Ascending aorta (tissue), 2 donors: ENCODE measurements at places on chromosomes 3 and 15.

GRCh38 chr3:31661993-31662670 is 129.4 kb downstream of the STT3B start:
- H3K4me1 ChIP-seq = no peaks in the 10 kb centered on the region
- no peak for DNase-seq

DNA sequence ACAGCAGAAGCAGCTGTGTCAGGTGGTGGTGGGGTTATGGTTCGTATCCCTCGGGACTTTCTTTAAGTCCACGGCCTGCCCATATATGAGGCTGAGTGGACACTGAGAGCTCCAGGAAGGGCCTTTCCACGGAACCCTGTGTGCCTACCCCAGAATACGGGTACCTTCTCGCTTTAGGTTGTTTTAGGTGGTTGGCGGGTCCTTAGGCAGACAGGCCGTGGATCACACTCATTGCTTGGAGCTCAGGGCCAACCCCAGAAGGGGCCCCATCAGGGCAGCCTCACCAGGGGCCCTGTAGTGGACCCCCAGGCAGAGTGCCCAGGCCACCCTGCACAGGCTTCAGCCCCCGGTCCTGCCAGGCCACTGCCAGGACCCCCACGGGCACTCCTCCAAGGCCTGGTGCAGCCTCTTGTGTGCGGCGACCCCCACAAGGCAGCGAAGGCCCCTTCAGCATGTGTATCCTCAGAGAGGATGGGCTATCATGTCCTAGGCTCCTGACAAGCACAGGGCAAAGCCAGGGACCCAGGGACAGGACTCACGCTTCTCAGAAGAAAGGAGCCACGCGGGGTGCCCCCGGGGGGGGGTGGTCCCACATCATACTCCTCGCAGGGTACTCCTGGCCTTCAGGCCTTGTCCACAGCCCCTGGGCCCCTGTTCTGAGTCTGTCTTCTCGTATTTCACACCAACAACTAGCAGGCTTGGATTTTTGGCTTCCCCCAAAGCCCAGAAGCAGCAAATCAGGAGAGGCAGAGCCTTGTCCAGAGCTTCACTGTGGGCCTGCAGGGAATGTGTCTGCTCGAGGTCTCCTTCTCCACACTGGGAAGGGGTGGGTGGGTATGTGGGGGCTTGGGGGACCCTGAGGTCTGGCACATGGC is 93.4 kb downstream of the LRRK1 start:
- no peaks in the 10 kb centered on the region for H3K27me3 ChIP-seq
- H3K4me1 ChIP-seq = peaks cover 2% of the 10 kb centered on the region
- no peak for DNase-seq
- peaks cover 7% of the 10 kb centered on the region for H3K36me3 ChIP-seq

- H3K27ac ChIP-seq = no peak overlapping the region
- H3K27me3 ChIP-seq = no peaks in the 10 kb centered on the region
- H3K4me3 ChIP-seq = no peak overlapping the region
- no peaks in the 10 kb centered on the region for H3K4me1 ChIP-seq
Measured at GRCh38 chr3:121493431-121493830, 52.4 kb downstream of the POLQ start.

DNA sequence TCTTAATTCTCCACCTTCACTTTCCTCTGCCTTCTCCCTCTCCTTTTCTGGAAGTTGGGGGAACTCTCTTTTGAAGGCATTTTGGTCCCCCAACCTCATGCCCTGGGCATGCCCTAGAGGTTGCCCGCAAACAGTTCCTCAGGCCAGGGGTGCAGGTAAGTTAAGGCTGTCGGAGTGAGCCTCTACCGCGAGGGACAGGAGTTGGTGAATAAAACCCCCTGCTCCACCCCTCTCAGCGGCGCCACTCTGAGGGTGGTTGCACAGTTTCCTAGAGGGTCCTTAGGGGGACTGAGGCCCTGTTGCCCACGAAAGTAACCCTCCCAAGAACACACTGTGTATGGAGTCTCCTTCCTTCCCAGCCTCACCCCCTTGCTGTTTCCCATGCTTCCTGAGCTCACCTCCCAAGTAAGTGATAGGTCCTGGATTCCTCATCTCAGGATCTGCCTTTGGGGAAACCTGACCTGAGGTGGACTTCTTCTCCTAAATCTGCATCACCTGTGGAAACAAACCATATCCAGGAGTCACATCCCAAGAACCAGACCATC is 23.1 kb upstream of the THSD4 start:
- DNase-seq = no peak
- peaks cover 4% of the 10 kb centered on the region for H3K4me1 ChIP-seq
- no peaks in the 10 kb centered on the region for H3K36me3 ChIP-seq
- no peak overlapping the region for H3K4me3 ChIP-seq
- no peaks in the 10 kb centered on the region for H3K27me3 ChIP-seq

- no peaks in the 10 kb centered on the region for H3K36me3 ChIP-seq
- H3K27me3 ChIP-seq = no peaks in the 10 kb centered on the region
- DNase-seq = no peak
- no peak overlapping the region for H3K27ac ChIP-seq
Measured at GRCh38 chr15:47542312-47542989, 174.9 kb upstream of the SEMA6D start.

DNA sequence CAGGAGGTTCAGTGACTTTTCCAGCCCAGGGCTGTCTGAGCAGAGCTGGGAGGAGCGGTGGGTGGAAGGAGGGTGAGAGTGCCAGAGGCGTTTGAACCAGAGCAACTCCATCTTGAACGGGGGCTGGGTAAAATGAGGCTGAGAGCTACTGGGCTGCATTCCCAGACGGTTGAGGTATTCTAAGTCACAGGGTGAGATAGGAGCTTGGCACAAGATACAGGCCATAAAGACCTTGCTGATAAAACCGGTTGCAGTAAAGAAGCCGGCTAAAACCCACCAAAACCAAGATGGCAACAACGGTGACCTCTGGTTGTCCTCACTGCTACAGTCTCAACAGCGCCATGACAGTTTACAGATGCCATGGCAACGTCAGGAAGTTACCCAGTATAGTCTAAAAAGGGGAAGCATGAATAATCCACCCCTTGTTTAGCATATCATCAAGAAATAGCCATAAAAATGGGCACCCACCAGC is 60.2 kb downstream of the ABTB1 start:
- peaks cover 52% of the 10 kb centered on the region for H3K4me1 ChIP-seq
- no peaks in the 10 kb centered on the region for H3K36me3 ChIP-seq
- H3K4me3 ChIP-seq = no peak overlapping the region
- no peak for DNase-seq

- no peaks in the 10 kb centered on the region for H3K36me3 ChIP-seq
- H3K27me3 ChIP-seq = no peaks in the 10 kb centered on the region
- no peak overlapping the region for H3K27ac ChIP-seq
- DNase-seq = no peak
Measured at GRCh38 chr3:65502526-65502925, 536.2 kb downstream of the MAGI1 start.

- no peaks in the 10 kb centered on the region for H3K4me1 ChIP-seq
- DNase-seq = no peak
- no peak overlapping the region for H3K4me3 ChIP-seq
- no peak overlapping the region for H3K27ac ChIP-seq
Measured at GRCh38 chr15:101698314-101698713, 26.0 kb downstream of the TARS3 start.

DNA sequence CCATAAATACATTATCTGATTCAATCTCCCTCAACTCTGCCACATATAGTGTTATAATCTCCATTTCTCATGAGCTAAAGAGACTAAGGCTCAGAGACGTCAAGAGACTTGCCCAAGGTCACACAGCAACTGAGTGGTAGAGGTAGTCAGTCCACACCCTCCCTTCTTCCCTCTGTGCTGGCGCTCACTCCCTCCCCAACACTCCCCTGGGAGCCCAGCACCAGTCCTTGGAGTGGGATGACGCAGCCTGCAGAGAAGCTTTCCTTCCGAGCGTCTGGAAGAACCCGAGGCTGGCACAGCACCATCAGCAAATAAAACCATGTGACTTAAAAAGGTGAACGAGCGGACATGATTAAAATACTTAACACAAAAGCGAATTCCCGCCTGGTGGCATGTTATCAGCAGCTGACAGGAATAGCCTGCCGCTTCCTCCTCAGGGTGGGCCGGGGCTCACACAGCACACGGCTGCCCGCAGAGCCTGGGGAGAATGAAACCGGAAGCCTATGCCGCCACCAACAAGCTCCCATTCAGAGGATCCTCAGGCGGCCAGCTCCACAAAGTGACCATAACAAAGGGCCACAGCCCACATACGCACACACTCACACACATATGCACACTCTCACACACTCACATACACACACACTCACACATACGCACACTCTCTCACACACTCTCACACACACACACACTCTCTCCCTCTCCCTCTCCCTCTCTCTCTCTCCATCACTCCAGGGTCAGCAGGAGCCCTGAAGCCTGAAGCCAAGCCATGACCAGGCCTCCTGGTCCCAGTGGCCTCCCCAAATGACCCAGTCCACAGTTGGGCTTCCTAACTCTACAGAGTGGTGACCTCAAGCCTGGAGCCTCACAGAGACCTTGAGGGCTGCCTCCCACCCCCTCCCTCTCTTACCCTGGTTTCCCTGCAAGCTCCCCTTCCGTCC is 120.5 kb downstream of the XXYLT1 start:
- no peak for DNase-seq
- H3K36me3 ChIP-seq = no peaks in the 10 kb centered on the region
- no peaks in the 10 kb centered on the region for H3K27me3 ChIP-seq
- peak overlapping the region; percentile 60 for H3K27ac ChIP-seq
- H3K4me1 ChIP-seq = peaks cover 4% of the 10 kb centered on the region

DNA sequence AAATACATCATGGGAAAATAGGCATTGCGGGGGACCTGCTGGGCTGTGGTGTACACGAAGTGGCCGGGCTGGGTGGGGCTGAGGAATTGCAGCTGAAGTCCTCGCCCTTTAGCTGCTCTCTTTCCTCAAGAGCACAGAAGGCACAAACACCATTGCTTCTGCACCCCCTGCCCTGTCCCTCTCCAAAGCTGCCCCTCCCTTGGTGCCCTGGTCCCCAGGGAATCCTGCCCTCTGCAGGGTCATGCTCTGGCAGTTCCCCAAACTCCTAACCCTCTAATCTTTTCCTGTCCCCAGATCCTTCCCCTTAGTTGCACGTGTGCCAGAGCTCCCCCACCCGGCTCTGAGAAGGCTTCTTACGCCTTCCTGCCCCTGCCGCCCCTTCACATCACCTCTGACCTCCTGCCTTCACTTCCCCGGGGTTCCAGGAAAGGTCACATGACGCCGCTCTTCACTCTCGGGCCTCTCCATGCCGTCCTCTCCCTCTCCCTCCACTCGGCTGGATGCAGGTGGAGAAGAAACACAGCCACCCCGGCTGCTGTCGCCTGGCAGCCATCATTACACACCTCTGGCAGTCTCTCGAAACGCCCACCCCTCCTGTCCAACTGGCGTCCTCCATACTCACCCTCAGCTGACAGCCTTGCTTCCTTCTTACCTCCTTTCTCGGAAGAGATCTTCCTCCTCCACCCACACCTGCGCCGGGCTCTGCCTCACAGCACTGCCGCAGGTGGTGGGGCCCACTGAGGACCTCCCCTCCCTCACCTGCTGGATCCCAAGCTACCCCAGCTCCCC is 6.9 kb upstream of the PCSK6 start:
- no peak for DNase-seq
- no peaks in the 10 kb centered on the region for H3K4me1 ChIP-seq
- no peak overlapping the region for H3K4me3 ChIP-seq

DNA sequence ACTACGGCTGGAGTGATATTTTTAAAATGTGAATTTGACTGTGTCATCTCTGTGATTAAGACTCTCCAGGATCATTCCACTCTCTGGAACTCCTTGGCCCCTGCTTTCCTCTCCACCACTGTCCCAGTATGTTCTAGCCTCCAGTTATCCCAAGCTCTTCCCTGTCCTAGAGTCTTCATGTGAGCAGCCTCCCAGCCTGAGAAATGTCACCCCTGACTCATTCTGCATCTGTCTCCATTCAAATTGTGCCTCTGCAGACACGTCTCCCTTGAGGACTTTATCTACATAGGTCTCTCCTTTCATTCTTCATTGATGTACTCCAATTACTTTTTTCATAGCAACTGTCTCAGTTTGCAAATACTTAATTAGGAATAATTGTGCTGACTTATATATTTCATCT is 317.7 kb upstream of the ADAMTS9 start:
- no peak for DNase-seq
- H3K36me3 ChIP-seq = peaks cover 4% of the 10 kb centered on the region
- no peak overlapping the region for H3K27ac ChIP-seq
- H3K4me3 ChIP-seq = no peak overlapping the region
- H3K27me3 ChIP-seq = no peaks in the 10 kb centered on the region
